ENCODE measurements at places on chromosomes 2 and 18.

DNA sequence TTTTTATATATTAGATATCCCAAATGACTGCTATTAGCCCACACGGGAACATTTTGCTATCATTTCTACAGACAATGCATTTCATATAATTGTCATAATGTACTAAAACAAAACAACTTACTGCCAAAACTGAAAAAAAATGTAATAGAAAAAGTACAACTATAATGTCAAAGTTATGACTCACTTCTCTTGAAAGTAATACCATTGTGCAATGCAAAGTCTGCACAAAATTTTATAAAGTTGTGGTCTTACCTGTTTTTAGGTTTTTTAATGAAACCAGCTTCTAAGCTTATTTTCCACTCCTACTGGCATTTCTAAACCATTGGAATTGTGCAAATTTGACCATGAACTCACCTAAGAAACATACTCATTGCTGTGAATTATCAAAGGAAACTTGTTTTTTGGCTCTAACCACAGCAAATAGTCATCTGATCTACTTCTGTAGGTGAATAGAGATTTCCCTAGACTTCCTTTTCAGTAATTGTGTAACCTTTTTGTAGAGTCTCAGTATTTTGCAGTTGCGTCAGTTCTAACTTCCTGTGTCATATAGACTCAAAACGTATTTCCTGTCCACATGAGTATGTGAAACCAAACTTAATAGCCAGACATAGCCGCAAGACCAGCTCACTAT lies 31.9 kb upstream of the TFPI start:
- DNase-seq = peak; percentile 53

GRCh38 chr2:120939595-120940318 lies 204.1 kb downstream of the GLI2 start:
- DNase-seq = no peak

DNA sequence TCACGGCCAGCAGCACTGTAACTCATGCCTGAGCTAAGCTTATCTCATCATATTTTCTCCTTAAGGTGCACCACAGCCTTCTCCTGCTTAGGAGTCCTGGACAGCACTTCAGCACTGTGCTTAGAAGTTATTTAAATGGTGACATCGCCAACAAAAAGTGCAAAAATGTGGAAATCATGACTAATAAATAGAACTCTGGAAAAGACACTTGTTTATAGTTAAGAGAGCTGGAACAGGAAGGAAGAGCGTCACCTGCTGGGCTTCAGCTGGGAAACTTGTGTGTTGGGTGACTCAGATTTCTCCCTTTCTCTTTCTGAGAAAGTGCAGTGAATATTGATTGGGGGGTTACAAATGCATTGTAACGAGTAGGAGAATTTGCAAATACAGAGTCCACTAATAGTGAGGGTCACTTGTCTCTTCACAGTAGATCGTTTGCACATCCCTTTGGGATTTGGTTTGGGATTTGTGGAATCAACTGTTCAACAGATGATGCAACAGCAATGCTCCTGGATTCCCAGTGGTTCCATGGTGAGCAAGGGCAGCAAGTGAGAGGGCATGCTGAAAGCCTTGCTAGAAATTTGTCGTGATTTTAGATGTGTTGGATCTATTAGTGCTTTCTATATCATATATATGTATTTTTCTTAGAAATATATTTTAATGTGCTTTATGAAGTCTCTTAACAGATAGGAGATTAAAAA lies 84.2 kb downstream of the DOK6 start:
- no peak for DNase-seq

GRCh38 chr2:57602733-57603132 lies 443.9 kb upstream of the VRK2 start:
- no peak for DNase-seq

GRCh38 chr2:233707940-233708644 lies 4.6 kb upstream of the UGT1A5 start:
- DNase-seq = no peak

GRCh38 chr2:75199428-75200011 lies at the start of gene TACR1:
TSS of gene TACR1 (minus strand) at chr2:75199520. CDS start at chr2:75198934, 586 bp downstream.
- peak; percentile 55 for DNase-seq

DNA sequence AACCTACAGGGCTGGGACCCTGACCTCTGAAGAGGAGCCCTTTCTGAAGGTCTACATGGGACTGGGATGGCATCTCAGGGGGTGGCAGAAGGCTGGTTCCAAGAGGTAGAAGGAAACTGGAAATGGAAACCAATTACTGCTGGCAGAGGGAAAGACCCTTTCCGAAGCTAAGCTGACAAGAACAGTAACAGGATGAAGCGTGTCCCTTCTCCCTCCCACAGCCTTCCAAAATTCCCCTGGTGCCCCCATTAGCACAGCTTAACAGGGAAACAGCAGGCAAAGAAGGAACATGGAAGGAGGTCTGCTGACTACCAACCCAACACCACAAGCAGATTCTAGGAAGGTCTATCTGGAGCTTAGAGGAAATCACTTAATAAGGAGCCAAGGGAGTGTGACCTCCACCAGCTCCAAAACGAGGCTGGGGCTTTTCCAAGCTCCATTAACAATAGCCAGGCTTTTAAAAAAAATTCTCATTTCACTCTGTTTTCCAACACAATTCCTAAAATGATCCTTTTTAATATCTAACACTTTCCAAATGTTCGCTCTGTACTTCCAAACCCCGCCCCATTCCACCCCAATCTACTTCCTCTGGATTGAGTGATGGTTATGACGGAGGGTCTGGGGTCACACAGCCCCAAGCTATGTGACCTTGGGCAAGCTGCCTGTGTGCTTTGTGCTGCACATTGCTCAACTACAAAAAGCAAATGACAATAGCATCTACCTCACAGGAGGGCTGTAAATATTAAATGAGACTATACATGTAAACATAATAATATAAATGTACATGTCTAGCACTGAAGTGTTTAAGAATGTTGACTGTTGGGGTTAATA lies 55.2 kb downstream of the STK39 start:
- DNase-seq = no peak

GRCh38 chr2:118047380-118047826 lies 33.5 kb upstream of the CCDC93 start:
- no peak for DNase-seq

Data from SW 1271 (cell line).